Stimulated activated naive CD8-positive, alpha-beta T cell treated with anti-CD3 and anti-CD28 coated beads, Interleukin-15, amount 100 ng/mL, for 72 hours (primary cell): ENCODE measurements at places on chromosomes 11 and 22.

GRCh38 chr11:83102834-83103233, 31.1 kb upstream of the RAB30 start:
- no peak for DNase-seq

GRCh38 chr22:22479999-22480532, 28.5 kb downstream of the ZNF280B start:
- no peak for DNase-seq

DNA sequence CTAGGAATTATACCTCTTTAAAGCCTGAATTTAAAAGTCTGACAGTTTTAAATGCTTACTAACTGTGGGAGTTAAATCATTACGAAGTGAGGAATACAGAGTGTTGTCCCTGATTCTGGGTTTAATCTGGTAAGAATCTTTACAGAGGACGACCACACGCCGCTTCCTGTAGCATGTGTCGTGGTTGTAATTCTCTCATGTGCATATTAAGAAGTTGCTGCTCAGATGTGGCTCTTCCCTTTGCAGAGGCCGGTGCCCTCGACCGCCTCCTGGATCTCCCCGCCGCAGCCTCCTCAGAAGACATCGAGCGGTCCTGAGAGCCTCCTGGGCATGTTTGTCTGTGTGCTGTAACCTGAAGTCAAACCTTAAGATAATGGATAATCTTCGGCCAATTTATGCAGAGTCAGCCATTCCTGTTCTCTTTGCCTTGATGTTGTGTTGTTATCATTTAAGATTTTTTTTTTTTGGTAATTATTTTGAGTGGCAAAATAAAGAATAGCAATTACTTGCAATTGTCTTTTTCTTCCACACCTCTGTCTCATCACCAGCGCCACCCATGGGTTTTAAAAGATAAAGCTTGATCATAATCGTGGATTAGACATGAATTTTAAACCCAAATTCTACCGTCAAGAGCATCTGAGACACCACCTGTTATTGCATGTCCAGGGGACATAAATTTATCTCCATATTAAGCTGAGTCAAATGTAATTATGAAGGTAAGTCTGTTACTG, 6.5 kb downstream of the GAL start:
- peak; percentile 34 for DNase-seq

DNA sequence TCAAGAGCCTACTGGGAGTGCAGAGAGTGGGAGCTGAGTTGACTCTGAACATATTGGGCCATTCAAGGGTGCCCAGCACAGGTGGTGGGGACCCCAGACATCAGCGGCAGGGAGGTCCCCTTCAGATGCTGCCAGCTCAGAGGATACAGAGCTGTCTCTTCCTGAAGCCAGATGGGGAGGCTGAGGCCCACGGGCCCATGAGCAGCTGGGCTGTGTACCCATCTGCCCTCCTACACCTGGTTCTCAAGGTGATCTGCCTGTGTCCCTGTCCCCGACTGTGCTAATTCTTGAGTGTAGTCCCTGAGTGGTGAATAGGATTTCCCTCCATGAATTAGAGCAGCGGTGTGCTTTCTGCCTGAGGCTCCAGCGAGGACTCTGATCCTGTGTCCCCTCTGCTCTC, 76.3 kb downstream of the MICAL2 start:
- DNase-seq: no peak

DNA sequence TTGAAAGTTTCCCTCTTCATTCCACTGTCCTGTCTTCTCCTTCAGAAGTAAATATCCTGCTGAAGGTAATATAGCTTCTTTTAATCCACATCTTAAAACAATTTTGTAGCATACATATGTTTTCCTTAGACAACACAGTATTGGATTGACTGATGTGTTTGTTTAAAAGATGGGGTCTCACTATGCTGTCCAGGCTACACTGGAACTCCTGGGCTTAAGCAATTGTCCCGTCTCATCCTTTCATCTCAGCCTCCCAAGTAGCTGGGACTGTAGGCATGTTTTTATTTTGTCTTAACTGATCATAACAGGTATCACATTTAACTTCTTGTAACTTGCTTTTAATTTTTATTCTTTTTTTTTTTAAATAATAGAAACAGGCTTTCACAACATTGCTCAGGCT, 55.9 kb downstream of the MRTFA start:
- DNase-seq: no peak

DNA sequence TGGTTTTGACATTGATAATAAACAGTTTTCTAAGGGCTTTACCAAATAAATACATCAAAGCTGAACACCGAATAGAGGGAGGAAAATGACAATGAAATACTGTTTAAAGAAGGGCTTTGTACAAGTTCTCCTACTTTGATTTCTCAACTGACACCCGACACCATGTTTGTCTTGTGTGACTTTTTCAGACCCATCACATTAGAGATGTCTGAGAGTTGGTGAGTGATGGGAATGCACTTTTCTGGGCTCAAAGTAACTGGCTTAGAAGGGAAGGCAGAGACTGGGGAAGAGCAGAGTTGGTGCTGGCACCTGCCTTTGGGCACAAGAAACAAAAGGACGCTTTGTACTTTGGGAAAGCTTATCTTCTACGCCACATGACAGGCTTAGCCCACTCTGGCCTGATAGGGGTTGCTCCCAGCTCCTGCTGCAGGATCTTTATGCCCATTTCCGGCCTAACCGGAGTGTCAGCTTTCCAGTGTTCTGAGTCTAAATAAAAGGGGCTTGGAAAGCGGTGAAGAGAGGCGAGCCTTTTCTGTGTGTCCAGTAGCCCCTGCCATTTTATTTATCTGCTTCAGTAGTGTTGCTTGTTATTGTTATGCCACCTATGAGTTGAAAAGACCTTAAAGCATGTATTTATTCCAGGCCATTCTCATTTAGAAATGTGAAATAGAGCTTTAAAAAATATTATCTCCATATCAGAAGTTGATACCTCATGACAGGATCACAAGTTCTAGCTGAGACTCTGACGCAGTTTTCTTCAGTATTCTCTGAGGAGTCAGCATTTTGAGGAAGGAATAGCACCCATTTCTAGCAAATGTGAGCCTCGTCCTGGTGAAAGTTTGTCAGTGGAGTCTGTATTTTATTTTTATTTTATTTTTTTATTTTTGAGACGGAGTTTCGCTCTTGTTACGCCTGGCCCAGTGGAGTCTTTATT, 24.2 kb downstream of the KREMEN1 start:
- DNase-seq: no peak

DNA sequence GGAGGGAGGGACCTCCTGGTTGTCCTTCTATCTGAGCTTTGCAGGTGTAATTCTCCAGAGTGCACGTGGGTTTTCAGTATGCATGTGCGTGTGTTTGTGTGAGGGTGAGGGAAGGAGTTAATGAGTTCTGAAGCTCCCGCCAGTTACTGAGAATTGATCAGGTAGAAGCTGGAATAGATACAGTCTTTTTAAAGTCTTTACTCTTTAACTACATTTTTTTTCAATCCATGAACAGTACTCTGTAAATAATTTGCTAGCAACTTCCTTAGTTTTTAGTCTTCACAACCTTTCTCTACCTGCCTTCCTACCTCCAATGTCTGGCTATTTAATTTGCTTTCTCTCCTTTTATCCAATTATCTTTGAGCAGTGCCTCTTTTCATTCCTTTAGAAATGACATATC, 25.5 kb downstream of the ARHGAP42 start:
- no peak for DNase-seq

DNA sequence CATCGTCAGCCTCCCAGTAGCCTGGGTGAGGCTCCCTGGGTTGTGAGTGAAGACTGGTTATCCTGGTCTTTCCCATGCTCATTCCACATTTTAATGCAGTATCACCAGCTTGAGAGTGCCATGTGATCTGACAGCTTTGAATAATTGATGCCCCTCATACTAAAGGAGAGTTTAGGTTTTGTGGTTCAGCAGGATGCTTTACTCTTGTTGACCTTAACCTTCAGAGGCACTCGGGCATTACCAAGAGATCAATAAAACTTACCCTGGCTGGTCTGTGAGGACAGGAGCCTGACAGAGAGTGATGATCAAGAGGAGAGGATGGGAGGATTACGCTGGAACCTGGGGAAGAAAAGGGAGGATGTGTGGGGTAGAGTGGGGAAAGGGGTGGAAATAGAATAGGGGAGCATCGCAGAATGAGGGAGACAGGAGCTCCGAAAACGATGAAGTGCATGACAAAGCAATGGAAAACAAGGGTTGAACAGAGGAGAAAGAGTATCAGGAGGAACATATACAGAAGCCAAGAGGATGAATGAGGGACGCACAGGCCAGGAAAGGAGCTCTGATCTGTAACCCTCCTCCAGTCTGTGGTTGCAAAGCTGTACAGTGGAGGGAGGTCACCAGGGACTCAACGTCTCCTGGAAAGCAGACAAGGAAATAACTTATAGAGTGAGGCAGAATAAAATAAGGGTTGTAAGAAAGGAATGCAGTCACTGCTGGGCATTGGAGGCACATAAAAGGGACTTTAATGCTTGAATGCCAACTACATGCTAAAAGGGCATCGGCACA, 594.5 kb downstream of the NTM start:
- no peak for DNase-seq

- no peak for DNase-seq
Observed at GRCh38 chr11:77073328-77074001, 6.7 kb downstream of the CAPN5 start.
